ENCODE measurements at places on chromosomes 12 and 14.

GRCh38 chr12:46486588-46486987 lies 114.0 kb upstream of the SLC38A2 start:
- no peak for DNase-seq

GRCh38 chr12:64780531-64781279 lies 21.5 kb upstream of the GNS start:
- no peak for DNase-seq

GRCh38 chr14:24143511-24143910 lies 2.1 kb upstream of the EMC9 start:
- DNase-seq = no peak

GRCh38 chr12:116749884-116750283 lies 11.8 kb downstream of the RNFT2 start:
- no peak for DNase-seq

DNA sequence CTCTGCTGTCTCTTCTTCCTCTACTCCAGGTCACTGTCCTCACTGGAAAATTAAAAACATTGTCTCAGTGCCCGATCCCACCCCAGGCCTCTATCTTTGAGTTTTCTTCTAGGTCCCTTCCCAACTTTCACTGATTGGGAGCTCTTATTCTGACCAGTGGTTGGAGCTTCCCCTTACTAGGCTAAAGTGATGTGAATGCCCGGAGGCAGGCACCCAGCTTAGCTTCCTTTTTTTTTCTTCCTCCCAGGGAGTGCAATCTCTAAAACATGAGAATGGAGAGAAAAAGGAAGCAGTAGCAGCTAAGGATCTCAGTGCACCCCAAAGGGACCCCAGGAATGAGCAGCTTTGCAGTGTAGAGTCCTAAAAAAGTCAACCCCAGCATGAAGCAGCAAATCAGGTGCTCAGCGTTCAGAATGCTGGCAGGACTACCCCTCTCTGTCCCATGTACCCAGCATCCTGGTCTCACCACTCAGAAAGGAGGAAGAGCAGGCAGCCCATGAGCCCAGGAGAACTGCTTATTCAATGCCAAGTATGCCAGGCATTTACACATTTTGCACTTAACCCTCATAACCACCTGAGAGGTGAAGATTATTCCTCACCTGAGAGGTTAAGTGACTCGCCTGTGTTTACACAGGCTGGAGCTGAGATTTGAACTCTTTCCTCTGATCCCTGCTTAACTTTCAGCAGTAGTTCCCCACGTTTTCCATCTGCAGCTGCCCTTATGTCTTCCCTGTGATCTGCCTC lies 146.2 kb upstream of the PWP1 start:
- no peak for DNase-seq

DNA sequence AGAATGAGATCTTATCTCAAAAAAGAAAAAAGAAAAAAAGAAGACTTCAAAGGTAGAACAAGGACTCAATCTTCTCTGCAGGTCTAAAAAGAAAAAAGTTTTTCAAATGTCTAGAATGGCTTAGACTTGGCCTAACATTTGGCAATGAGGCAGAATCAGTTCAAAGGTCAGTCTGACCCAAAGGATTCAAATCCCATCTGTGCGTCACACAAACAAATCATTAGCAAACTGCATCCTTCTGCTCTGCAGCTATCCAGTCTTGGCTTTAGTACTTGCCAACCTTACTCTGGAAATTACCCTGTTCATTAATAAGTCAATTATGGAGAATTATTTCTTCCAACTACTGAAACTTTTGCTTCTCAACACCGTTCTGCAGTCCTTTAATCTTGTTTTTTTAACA lies 3.1 kb downstream of the YAF2 start:
- no peak for DNase-seq

- no peak for DNase-seq
Measured at GRCh38 chr12:19288603-19289244, 150.6 kb upstream of the AEBP2 start.

DNA sequence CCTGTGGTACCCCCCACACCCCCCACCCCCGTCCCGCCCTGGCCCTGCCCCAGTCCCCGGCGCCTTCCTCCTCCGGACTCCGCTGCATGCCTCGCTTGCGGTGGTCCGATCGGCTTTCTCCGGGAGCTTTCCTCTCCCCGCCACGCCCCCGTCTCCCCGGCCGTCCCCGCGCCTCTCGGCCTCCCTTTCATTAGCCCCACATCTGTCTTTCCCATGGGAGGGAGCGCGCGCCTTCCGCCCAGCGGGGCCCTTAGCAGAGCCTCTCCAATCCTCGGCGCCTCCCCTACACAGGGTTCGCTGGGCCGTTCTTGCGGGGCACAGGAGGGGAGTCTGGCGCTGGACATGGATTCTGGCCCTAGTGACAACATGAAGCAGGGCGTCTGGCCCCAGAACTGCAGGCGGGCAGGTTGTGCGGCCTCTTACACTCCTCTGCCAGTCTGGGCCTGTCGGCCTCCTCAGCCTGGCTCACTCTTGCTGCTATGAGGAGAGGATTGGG lies 1.5 kb upstream of the EFS start:
- no peak for DNase-seq

DNA sequence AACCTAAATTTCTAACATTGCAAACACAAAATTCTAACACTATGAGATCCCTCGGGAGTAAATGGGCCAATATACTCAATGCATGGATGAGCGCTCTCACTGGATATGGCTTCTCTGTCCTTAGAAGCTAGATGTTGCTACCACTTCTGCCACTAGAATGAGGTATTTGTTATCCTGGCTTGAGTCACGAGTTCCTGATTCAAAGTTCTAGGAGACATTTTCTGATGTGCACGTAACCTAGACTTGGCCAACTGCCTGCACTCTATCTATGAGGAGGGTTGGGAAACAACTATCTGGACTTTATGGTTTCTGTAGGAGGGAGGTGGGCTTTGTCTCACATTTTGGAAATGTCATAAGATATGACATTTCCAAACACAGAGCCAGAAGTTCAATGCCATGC lies 37.6 kb downstream of the FERMT2 start:
- no peak for DNase-seq

DNA sequence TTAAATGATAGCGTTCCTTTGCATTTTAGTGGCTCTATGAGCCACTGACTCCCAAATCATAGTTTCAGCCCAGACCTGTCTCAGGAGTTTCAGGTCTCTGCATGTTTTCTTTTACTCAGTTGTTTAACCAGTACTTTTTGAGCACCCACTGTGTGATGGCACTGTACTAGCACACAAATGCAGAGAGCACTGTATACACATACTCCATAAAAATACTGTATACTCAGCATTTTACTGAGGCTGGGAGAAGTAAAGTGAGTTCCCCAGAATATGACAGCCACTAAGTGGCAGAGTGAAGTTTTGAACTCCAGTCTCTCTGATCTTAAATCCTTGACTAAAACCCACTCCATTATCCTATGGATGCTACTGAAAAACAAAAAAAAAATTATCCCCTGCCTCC lies 76.0 kb upstream of the HSPB8 start:
- DNase-seq = no peak

DNA sequence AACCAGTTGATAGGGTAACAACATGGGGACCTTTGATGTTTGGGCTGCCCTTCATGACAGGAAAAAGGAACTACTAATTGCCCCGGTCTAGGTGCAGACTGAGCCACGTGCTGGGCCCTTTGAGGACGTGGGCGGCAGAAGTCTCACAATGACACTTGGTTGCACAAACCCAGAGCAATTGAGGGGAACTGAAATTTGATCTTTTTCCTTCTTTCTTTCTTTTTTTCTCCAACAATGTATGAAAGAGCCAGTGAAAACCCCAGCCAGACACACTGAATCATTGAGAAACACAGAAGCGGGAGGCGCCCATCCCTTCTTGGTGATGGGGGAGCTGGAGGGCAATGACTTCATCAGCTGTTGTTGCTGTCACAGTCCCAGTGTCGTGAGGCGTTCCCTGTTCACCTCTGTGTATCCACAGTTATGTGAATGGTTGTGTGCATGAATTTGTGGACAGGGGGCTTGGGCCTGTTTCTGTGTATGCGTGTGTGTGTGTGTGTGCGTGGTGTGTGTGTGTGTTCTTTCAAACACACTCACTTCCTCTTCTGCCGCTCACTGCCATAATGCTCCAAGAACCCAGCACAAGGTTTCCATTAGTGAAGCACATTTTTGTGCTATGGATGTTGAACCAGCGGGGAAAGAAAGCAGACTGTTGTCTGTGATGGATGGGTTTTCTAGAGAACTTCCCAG lies 137.5 kb upstream of the CCND2 start:
- peak; percentile 60 for DNase-seq

- DNase-seq = no peak
Measured at GRCh38 chr12:74614426-74614825, 76.8 kb downstream of the ATXN7L3B start.

DNA sequence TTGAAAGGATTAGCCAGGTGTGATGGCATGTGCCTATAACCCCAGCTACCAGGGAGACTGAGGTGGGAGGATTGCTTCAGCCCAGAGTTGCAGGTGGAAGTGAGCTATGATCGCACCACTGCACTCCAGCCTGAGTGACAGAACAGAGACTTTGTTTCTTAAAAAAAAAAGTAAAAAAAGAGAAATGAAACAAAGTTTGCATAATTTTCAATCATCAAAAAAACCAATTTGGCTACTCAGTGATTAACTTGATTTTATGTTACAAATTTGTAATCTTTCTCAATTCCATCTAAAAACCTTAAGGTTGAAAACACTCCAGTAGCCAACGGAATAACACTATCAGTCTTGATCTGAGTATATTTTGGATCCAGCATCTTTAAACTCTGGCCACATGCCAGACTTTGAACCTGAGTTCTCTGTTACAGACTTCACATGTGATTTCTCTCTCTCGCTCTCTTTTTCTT lies 12.6 kb upstream of the DENND5B start:
- DNase-seq = no peak

GRCh38 chr12:55142669-55143565 lies 16.7 kb downstream of the OR9K2 start:
- peak; percentile 52 for DNase-seq

GRCh38 chr12:122350141-122350848 lies 72.2 kb downstream of the CLIP1 start:
- no peak for DNase-seq

DNA sequence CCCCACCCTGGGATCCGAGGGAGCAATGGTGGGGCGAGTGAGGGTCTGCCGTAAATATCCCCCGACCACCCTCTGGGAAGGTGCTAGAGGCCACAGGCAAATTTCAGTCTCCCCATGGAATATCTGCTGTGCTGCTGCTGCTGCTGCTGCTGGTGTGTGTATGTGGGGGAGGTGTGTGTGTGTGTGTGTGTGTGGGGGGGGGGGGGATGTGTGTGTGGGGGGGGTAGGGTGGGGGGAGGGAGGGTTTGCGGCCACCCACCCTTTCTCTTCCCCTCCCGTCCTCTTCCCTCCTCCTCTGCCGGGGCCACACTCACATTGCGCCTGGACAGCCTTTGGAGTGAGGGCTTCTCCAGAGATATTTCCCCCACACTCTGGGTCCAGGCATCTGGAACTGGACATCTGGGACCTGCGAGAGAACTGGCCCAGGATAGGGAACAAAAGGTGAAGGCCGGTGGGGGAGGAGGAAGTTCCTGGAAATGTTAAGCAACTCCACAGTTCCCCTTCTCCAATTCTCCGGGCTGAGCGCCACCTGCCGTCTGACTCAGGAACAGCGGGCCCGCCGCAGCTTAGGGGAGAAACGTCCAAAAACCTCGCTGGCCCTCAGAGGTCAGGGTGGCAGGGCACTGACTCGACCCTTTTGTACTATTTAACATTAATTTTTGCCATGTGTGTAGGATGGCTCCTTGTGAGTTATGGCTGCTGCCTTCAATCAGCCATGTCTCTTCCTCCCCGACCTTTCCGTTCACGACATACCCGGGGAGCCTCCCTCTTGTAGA lies at the start of gene C1RL:
Gene C1RL (minus strand): TSS at position 419 of the 776 bp plus-strand sequence. CDS start 34 bp downstream, at position 385.
- peak; percentile 91 for DNase-seq

DNA sequence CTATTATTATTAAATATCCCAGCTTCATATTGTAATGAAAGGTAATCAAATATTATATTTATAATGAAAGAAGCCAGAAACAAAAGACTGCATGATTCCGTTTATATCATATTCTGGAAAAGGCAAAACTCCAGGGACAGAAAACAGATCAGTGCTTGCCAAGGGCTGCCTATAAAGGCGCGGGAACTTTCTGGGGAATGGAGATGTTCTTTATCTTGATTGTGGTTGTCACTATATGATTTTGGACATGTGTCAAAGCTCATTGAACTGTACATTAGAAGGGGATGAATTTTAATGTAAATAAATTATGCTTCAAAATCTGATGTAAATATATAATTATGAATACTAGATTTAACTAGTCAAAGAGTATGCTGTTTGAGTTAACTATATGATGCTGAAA lies 115.4 kb upstream of the KRAS start:
- DNase-seq = no peak

DNA sequence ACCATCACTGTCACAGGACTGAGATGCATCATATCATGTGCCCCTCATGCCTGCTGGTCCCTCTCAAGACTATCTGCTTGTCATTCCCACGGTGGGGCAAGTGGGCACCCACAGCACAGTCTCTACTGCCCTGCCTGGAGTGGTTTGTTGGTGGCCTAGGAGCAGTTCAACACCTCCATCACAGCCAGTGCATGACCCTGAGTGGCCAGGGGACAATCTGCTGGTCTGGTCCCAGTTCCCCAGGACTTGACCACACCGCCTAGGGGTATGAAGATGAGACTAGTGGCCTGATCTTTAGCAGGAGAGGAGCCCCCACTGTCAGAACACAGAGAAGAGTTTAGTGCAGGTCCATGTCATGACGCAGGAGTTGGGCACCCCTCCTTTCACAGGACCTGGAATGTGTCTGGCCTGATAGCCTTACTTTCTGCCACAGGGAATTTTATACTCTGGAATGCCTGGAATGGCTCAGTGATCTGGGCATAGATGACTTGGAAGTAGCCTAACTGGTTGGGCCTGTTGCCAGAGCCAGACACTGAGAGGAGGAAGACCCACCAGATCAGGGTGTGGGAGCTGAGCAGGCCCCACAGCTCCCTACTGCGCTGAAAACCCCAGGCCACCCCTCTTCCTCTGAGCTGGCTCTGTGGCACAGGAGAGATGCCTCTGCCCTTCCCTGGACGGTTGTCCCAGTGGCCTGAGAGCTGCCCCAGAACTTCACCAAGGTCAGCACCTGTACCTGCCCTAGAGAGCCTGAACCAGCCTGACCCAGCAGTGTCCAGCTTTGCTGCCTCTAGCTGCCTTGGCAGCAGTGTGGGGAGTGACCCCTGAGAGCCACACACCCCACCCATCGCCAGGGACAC lies 83.3 kb downstream of the PUS7L start:
- no peak for DNase-seq

DNA sequence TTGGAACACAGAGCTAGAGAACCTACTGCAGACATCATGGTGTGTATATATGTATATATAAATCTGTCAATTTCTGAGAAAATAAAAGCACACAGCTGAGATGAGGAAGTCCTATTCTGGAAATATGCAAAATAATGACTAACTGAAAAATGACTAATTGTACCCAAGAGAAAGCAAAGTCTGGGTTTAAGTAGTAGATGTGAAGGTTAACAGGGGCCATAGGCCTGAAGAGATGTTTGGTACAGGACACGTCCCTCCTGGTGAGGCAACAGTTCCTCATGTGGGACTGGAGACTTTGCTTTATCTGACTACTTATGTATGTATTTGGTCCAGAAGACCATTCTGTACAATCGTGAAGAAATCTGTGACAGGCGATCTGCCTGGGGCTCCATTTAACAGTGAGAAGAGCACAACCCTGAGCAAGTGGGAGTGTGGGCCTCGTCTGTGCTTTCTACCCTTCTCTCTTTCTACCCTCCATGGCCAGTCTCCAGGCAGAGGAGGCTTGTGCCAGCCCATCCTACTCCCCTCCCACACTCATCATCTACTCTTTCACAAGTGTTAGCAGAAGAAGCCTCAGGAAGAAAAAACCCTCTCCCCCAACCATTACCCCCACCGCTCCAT lies 67.5 kb downstream of the SLC41A2 start:
- DNase-seq = peak; percentile 4

GRCh38 chr14:36661506-36662257 lies at the start of gene PAX9:
Gene PAX9 (plus strand): TSS chr14:36661860. CDS start chr14:36662090, 230 bp downstream.
- DNase-seq = no peak

- DNase-seq = no peak
Measured at GRCh38 chr14:73717266-73717665, 3.1 kb upstream of the PNMA1 start.
